ENCODE measurements at places on chromosomes 12 and 14. TPM values are rescaled to one million over a fixed set of nuclear protein-coding genes. Genes with fewer than 3 reads are reported as not detected.

The LTB4R gene
- total RNA-seq: 49.7 TPM

The CHGA gene
- not detected for total RNA-seq

DNA sequence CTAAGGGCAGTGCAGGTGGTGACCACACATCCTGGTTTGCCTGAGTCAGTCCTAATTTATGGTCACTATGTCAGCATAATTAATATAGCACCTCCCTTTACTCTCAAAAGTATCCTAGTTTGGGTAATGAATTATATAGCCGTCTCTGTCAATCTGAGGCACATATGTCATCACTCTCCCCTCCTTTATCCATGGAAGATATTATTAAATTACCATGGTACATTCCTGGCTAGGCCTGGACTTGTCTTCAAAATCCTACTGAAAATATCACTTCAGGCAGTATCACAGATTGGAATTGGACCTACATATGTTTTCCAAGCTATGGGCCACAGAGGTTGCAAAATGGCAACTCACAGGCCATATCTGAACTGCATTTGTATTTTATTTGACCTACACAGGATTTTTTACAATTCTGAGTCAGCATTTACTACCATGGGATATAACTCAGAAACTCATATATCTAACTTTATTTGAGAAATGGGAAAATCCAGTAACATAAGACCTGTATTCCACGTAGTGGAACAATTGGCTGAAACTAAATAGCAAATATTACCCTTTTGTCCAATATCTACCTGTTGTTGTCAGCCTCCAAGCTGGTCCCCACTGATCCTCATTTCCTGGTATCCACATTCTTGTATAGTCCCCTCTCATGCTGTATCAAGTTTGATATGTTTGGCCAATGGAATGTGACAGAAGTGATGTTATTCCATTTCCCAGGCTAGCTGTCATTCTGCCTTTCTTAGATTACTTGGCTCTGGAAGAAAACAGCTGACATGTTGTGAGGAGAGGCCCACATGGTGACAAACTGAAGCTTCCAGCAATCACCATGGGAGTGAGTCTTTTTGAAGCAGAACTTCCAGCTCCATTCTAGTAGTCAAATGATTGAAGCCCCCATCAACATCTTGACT, 102.5 kb upstream of the MDM1 start:
- H3K36me3 ChIP-seq: peaks cover 10% of the 10 kb centered on the region
- no peak overlapping the region for H3K27ac ChIP-seq
- no peak for DNase-seq
- H3K27me3 ChIP-seq: no peaks in the 10 kb centered on the region
- H3K4me3 ChIP-seq: no peak overlapping the region
- H3K4me1 ChIP-seq: peaks cover 19% of the 10 kb centered on the region

GRCh38 chr12:71469258-71469750, 29.7 kb downstream of the LGR5 start:
- no peaks in the 10 kb centered on the region for H3K27me3 ChIP-seq
- H3K36me3 ChIP-seq: no peaks in the 10 kb centered on the region
- no peak for DNase-seq
- no peak overlapping the region for H3K27ac ChIP-seq
- H3K4me1 ChIP-seq: no peaks in the 10 kb centered on the region
- no peak overlapping the region for H3K4me3 ChIP-seq

DNA sequence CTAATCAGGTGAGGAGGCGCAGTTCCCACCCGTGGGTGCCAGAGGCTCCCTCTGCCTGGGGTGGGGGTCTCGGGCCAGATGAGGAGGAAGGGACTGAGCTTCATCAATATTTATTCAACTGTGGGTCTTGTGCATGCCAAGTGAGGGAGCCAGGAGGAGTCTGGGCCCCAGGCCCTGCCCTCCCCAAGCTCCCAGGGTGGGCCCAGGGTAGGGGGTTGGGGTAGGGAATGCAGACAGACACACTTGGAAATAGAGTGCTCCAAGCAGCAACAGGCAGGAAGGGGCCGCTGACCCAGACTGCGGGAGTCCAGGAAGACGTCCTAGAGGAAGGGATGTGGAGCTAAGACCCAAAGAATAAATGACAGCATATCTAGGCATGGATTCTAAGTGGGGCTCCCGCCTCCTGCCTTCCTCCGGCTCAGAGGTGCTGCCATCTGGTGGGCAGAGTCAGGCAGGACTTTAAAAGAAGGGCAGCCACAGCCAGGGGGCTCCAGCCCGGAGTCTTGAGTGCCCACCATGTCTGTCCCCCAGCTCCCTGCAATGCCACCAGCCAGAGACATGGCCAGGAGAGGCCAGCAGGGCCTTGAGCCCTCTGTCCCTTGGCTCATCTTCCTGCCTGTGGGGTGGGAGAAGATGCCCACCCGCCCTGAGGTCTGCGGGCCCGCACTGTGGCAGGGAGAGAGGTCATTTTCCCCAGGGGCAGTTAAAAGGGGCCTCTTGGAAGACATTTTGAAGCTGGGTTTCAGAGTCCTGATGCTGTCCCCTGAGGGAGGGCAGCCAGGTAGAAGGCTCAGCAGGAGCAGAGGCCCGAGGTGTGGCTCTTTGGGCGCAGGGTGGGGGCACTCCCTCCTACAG, 70.1 kb downstream of the PHETA1 start:
- H3K36me3 ChIP-seq: no peaks in the 10 kb centered on the region
- no peaks in the 10 kb centered on the region for H3K27me3 ChIP-seq
- DNase-seq: peak; percentile 66
- no peaks in the 10 kb centered on the region for H3K4me1 ChIP-seq
- H3K27ac ChIP-seq: no peak overlapping the region
- no peak overlapping the region for H3K4me3 ChIP-seq

GRCh38 chr12:66203820-66204219, 14.8 kb downstream of the IRAK3 start:
- DNase-seq: peak; percentile 16
- H3K27ac ChIP-seq: no peak overlapping the region
- H3K36me3 ChIP-seq: no peaks in the 10 kb centered on the region
- H3K4me1 ChIP-seq: no peaks in the 10 kb centered on the region
- H3K27me3 ChIP-seq: peaks cover 3% of the 10 kb centered on the region

DNA sequence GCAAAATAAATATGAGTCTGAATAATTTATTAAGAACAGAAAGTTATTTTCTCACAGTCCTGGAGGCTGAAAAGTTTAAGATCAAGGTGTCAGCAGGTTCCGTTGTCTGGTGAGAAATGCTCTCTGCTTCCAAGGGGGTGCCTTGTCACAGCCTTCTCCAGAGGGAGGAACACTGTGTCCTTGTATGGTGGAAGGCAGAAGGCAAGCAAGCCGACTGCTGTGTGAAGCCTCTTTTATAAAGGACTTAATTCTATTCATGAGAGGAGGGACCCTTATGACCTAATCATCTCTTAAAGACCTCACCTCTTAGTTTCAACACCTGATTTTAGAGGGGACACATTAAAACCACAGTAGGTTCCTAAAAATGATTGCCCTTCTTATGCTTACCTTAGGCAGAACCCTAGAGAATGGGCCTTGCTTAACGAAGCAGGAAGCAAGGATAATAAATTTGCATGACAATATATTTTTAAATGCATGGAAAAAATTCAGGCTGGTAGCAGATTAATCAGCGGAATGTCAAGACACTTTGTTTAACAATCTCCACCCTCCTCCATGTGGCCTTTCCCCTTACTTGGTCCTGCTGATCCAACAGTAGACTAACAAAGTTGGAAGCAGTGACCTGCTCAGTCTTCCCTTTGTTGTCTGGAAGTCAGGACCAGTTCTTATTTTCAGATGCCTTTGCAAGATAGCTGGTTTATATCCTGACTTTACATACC, 154.9 kb downstream of the DYRK2 start:
- no peak overlapping the region for H3K4me3 ChIP-seq
- no peaks in the 10 kb centered on the region for H3K4me1 ChIP-seq
- DNase-seq: no peak
- no peak overlapping the region for H3K27ac ChIP-seq
- H3K27me3 ChIP-seq: no peaks in the 10 kb centered on the region

DNA sequence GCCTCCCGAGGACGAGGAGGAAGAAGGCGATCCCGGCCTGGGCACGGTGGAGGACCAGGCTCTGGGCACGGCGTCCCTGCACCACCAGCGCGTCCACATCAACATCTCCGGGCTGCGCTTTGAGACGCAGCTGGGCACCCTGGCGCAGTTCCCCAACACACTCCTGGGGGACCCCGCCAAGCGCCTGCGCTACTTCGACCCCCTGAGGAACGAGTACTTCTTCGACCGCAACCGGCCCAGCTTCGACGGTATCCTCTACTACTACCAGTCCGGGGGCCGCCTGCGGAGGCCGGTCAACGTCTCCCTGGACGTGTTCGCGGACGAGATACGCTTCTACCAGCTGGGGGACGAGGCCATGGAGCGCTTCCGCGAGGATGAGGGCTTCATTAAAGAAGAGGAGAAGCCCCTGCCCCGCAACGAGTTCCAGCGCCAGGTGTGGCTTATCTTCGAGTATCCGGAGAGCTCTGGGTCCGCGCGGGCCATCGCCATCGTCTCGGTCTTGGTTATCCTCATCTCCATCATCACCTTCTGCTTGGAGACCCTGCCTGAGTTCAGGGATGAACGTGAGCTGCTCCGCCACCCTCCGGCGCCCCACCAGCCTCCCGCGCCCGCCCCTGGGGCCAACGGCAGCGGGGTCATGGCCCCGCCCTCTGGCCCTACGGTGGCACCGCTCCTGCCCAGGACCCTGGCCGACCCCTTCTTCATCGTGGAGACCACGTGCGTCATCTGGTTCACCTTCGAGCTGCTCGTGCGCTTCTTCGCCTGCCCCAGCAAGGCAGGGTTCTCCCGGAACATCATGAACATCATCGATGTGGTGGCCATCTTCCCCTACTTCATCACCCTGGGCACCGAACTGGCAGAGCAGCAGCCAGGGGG, 979 bp downstream of the KCNA5 start:
- no peak for DNase-seq
- no peak overlapping the region for H3K27ac ChIP-seq
- H3K27me3 ChIP-seq: peaks cover 2% of the 10 kb centered on the region

Measured in natural killer cell (primary cell).